HS-27A (cell line): ENCODE measurements at places on chromosomes 7 and 10.
A peak's percentile ranks its signal among the peaks of the same experiment; 100 is the strongest.

- DNase-seq, result no peak
These were observed 11.2 kb upstream of the CUZD1 start for GRCh38 chr10:122856902-122857301.

DNA sequence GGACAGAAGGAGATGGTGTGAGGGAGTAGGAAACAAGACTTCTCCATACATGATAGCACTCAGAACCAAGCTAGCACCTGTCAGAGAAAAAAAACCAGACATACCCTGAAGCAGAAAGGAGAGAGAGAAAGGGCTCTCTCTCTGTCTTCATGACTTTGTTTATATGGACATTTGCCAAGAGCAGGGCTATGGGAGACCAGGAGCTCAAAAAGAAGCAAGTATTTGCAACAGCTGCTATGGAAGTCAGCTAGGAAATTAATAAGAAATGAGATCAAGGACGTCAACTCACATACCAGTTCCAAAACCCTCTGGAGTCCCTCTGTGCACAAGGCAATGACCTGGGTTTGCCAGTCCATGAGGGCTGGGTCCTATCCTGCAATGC lies 111.6 kb downstream of the SGMS1 start:
- no peak for DNase-seq

- DNase-seq, result peak; percentile 81
These were observed 143.2 kb downstream of the JAZF1 start for GRCh38 chr7:28037220-28038010.

DNA sequence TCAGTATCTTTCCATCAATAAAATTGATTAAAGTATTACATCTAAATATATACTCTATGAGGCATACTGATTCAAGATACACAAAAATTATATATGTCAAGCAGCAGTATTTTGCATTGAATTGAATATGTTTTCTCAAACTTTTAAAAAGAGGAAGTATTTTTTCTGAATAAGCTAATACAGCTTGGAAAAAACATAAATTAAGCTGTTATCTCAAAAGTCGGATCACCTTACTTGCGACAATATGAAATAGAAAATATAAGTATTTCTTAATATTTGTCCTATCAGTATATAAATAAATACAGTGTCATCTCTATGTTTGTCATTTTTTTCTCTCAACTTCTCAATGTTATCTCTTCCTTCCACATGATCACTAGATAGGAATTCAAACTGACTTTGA lies 139.3 kb downstream of the MBL2 start:
- no peak for DNase-seq

DNA sequence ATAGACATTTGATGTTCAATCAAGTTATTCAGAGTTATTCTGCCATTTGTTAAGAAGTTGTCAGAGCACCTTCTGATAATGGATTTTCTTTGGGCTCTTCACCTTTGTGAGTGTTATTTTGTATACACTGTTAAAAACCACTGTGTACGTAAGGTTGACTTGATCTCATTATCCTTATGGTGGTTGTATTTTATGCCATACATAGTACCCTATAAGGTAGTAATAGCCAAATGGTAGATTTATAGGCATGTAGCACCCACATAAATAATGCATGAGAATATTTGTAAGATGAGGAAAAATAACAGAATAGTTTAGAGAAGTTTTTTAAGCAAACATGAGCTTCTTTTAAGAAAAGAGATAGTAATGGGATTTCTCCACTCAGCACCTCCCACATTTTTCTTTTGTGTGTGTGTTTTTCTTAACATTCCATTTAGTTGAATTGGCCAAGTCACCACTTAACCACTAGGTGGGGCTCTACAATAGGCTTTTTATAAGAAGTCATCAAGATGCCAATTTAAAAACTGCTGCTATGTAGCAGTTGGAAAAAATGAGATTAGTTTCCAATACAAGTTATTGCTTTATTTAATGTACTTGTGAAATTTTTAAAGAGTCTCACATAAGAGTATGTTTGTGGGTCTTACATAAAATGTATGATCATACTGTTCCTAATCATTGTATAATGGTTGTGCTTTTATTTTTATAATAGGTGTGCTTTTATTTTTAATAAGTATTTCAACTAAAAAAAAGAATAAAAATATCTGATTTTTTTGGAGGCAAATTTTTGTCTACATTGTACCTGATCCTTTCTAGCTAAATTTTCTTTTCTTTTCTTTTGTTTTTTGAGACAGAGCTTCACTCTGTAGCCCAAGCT lies 41.1 kb upstream of the STMP1 start:
- peak; percentile 45 for DNase-seq
